ENCODE measurements at places on chromosomes 7 and 10. TPM values are rescaled to one million over a fixed set of nuclear protein-coding genes. Genes with fewer than 3 reads are reported as not detected.

The MPP7 gene
- 47.5 TPM for total RNA-seq

The IKZF1 gene
- total RNA-seq: 17.4 TPM

The LRRD1 gene
- total RNA-seq: not detected

The LMTK2 gene
- 31.2 TPM for total RNA-seq

The SPDYE2 gene
- total RNA-seq: not detected

The CRPPA gene
- 3.3 TPM for total RNA-seq

The INSYN2A gene
- not detected for total RNA-seq

The CAMK1D gene
- 19.4 TPM for total RNA-seq

The FUOM gene
- 13.0 TPM for total RNA-seq

The PAPSS2 gene
- 96.4 TPM for total RNA-seq

The MMD2 gene
- total RNA-seq: not detected

The FOXI2 gene
- 0.23 TPM for total RNA-seq

The ZNF467 gene
- total RNA-seq: 31.1 TPM

The PGAM2 gene
- total RNA-seq: 12.9 TPM

The SKIDA1 gene
- total RNA-seq: 1.2 TPM

The GARIN1A gene
- 2.6 TPM for total RNA-seq

The AEBP1 gene
- 107 TPM for total RNA-seq

The ACTA2 gene
- total RNA-seq: 2,259 TPM

The C7orf57 gene
- not detected for total RNA-seq

The KCP gene
- 5.2 TPM for total RNA-seq

The ECHDC3 gene
- total RNA-seq: 4.1 TPM

The WNT16 gene
- total RNA-seq: 0.17 TPM

The CRYGN gene
- total RNA-seq: 0.43 TPM

The CADPS2 gene
- total RNA-seq: 38.4 TPM

The NSUN6 gene
- 13.5 TPM for total RNA-seq

The EPHB6 gene
- total RNA-seq: 16.7 TPM

The AKR1D1 gene
- 0.37 TPM for total RNA-seq

The POLD2 gene
- total RNA-seq: 81.6 TPM

The CPA2 gene
- total RNA-seq: 3.3 TPM

The ZNF316 gene
- 37.3 TPM for total RNA-seq

The RBM20 gene
- 1.4 TPM for total RNA-seq

The PLOD3 gene
- total RNA-seq: 104 TPM

The SLC18A2 gene
- 5.7 TPM for total RNA-seq

The SPAG6 gene
- total RNA-seq: 0.23 TPM

The PRR15 gene
- 46.1 TPM for total RNA-seq

The RET gene
- 1.6 TPM for total RNA-seq

The LIPJ gene
- not detected for total RNA-seq

The FHIP2A gene
- 27.6 TPM for total RNA-seq

The WIPF3 gene
- 11.2 TPM for total RNA-seq

The SPDYE5 gene
- total RNA-seq: 0.09 TPM

The NEUROG3 gene
- not detected for total RNA-seq

The UPK3BL2 gene
- 20.3 TPM for total RNA-seq
